Suppressor macrophage (primary cell): ENCODE measurements at places on chromosomes 3 and 15.
A peak's percentile ranks its signal among the peaks of the same experiment; 100 is the strongest.

- no peak for DNase-seq
Measured at GRCh38 chr3:185401319-185401955, 38.5 kb downstream of the MAP3K13 start.

DNA sequence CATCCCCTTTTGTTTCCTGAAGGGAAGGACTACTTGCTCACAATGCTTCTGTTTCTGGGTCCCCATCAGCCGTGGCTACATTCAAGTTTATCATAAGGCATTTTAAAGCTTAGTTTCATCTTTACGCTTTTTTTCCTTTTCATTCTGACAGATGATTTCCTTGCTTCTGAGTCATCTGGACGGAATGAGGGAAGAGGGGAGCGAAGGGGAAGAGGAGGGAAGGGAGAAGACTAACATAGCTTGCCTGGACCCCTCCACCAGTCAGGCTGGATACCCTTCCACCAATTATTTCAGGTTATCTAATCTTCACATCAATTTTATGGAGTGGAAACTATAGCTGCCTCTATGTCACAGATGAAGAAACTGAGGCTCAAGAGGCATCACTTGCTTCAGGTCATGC lies 27.6 kb downstream of the FAM3D start:
- no peak for DNase-seq

DNA sequence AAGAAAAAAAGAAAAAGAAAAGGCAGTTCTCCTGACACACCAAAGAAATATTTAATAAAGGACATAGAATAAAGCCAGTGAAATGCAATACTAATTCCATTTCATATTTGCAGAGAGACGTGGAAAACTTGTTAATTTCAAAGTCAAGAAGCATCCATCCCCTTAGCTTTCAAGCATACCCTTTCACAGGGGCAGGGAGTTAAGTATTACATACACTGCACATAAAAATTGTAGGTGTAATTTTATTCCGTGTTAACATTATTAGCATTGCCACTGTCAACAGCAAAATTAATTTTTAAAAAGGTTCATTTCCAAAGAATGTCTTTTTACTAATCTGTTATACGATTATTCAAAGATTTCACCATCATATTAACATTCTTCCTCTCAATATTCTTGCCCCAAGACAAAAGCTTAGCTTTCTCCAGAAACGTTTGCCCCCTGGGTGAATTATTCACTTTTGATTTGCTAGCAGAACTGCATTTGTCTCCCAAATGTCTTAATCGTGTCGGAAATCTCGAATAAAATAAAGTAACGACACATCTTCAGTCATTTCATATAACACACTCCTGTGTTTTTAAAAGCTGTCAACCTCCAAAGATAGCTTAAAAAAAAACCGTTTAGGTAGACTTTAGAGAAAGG lies 517.9 kb downstream of the MECOM start:
- DNase-seq: no peak

GRCh38 chr3:132550579-132551305 lies 46.3 kb upstream of the ACKR4 start:
- DNase-seq: peak; percentile 39
